ENCODE measurements at places on chromosomes 4 and X.

- DNase-seq = no peak
Observed at GRCh38 chrX:109874548-109874947, 128.4 kb upstream of the TMEM164 start.

GRCh38 chr4:167032871-167033270 is 201.4 kb downstream of the SPOCK3 start:
- no peak for DNase-seq

GRCh38 chrX:68833855-68834331 is 5.1 kb downstream of the EFNB1 start:
- DNase-seq = no peak

- no peak for DNase-seq
Observed at GRCh38 chr4:1099270-1099669, 14.1 kb downstream of the RNF212 start.

Data from stimulated activated CD4-positive, alpha-beta T cell treated with anti-CD3 and anti-CD28 coated beads, Interleukin-1b, Interleukin-23, amount 100 ng/mL, for 1 hour (primary cell).